ENCODE measurements at places on chromosomes 11 and 22. TPM values are rescaled to one million over a fixed set of nuclear protein-coding genes. Genes with fewer than 3 reads are reported as not detected.

GRCh38 chr22:24409707-24410106 lies 17.7 kb upstream of the ADORA2A start:
- no peak for DNase-seq

- no peak for DNase-seq
Observed at GRCh38 chr11:18768472-18768901, 23.1 kb downstream of the PTPN5 start.

DNA sequence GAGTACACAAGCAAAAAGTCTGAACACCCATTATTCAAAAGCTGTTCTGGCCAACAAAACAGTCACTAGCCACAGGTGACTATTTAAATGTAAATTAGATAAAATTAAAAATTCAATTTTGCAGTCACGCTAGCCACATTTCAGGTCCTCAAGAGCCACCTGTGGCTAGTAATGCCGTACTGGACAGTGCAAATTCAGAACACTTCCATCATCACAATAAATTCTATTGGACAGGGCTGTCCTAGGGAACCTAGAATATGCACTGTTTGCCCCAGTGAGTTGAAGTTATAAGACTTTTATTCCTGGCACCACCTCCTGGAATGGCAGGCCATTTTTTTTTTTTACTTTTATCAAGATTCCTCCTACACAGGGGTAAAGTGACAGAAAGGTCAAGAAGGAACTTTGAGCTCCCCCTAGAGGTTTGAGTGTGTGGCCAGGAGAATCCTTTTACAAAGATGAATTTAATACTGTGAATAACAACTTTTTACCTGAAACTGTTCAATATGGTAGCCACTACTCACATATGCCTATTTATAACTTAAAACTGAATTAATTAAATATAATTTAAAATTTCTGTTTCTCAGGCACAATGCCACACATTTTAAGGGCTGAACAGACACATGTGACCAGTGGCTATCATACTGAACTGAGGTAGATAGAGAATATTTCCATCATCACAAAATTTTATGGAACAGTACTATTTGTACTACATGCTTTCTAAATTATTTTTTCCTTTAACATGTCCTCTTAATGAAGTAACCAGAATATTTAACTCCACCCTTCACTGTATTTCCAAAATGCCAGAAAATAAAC lies 6.5 kb downstream of the MSANTD2 start:
- DNase-seq = no peak

MOGAT2 gene
- not detected for polyA plus RNA-seq

ACRV1 gene
- polyA plus RNA-seq = 0.34 TPM

USP28 gene
- polyA plus RNA-seq = 99.1 TPM

OR6A2 gene
- not detected for polyA plus RNA-seq

Data from forelimb muscle (tissue), 1 donor.